ENCODE measurements at places on chromosomes 7 and 10.

GRCh38 chr7:22477876-22478450 is 22.0 kb downstream of the STEAP1B start:
- DNase-seq, result no peak

- no peak for DNase-seq
These were observed 77.7 kb downstream of the ICA1 start for GRCh38 chr7:8184221-8184620.

DNA sequence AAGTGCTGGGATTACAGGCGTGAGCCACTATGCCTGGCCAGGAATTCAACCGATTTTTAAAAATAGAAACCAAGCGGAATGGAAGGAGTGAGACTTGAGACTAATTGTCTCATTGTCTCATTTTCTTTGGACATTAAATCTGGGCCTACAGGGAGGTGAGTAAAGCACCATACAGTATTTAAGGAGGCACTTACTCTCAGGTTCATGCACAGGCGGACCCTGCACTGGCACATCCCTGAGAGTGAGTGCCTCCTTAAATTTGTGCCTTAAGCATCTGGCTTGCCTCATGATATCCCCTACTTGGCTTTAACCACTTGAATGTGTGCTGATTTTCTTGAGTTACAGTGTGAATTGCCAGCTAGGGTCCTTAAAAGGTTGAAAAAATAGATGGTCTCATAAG is 10.6 kb downstream of the UBE3C start:
- DNase-seq, result no peak

- no peak for DNase-seq
These were observed 177.9 kb upstream of the BET1 start for GRCh38 chr7:94182066-94182465.

DNA sequence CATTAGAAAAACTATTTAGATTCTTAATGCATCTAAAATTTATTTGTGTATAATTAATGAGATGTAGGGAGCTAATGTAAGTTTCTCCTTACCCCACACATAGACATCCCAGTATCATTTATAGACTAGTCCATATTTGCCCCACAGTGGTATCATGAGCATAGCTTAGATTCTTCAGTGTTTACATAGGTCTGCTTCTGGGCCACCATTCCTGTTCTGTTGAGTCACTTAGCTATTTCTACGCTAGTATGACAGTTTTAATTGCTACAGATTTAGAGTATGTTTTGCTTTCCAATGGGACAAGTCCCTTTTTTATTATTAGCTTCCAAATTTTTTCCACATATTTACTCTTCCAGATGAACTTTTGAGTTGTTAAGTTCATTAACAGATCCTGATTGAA is 69.4 kb downstream of the MCMBP start:
- no peak for DNase-seq

DNA sequence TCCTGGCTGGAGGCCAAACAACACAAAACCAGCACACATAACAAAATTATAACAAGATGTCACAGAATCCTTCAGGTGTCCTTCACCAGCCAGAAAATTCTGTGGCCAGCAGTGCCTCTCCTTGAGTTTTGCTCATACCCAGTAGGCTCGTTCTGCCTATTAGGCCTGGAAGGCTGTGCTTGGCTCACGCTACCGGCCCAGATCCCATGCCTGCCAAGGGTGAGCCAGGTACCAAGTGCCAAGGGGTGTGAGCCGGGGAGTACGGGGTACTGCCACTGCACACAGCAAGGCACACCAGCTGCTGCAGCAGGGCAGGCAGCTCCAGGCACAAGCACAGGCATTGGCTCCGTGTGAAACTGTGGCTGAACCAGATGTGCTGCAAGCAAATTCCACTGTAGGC is 1562.0 kb downstream of the REEP3 start:
- DNase-seq, result no peak

DNA sequence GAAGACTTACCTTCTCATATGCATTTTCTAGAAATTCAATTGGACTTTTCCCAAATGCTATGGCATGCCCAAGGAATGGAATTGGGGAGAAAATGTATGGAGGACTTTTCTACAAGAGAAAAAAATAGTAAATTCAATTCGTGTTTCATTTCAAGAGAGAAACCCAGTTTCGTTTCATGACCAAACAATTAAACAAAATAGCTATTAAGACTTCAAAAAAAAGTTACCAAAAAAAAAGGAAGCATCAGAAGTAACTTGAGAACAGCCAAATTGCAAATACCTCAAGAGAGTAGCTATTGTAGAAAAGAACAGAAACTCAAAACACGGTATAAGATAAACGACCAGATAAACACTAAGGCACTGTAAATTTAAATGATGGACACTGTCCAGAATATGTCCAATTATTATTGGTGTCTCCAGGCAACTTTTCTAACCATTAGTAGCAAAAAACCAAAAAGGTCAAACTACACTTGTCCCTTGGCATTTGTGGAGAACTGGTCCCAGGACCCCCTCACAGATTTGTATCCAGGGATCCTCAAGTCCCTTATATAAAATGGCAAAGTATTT is 2.4 kb downstream of the CYP51A1 start:
- no peak for DNase-seq

- no peak for DNase-seq
These were observed 403.5 kb upstream of the RNF32 start for GRCh38 chr7:156236936-156237599.

GRCh38 chr10:113381416-113381815 is 171.4 kb upstream of the HABP2 start:
- no peak for DNase-seq
